ENCODE measurements at places on chromosomes 2 and 18. TPM values are rescaled to one million over a fixed set of nuclear protein-coding genes. Genes with fewer than 3 reads are reported as not detected.

Gene SLC38A11
- not detected for total RNA-seq

Gene TM4SF20
- total RNA-seq: not detected

Gene SCN3A
- 0.05 TPM for total RNA-seq

Gene RPIA
- 44.2 TPM for total RNA-seq

Gene MC4R
- not detected for total RNA-seq

Gene CHRND
- not detected for total RNA-seq

Gene EPB41L3
- 0.21 TPM for total RNA-seq

Gene WDR75
- 56.7 TPM for total RNA-seq

Gene KCNG2
- total RNA-seq: not detected

Gene RAB17
- 1.1 TPM for total RNA-seq
